Activated T-helper 1 cell treated with Interleukin-2 at 50 U/mL for 16 hours (primary cell): ENCODE measurements at places on chromosomes 4 and X.

DNA sequence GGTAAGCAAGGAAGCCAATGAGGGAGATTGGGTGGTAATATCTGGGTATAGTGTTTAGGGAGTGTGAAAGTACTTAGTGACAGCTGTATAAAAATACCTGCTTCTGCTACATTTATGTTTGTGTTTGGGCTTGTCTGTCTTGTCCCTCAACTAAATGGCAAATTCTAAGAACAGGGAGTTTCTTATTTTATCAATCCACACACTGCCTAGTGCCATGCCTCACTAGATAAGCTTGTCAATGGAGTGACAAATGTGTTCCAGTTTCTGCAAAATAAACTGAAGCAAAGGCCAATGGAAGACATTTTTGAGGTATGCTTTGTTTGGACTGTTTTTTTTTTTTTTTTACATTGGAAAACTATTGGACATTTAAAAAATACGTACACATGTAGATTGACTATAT lies 418.0 kb downstream of the SH2D1A start:
- no peak for DNase-seq

GRCh38 chr4:15695240-15695699 lies 7.6 kb upstream of the BST1 start:
- DNase-seq = no peak

DNA sequence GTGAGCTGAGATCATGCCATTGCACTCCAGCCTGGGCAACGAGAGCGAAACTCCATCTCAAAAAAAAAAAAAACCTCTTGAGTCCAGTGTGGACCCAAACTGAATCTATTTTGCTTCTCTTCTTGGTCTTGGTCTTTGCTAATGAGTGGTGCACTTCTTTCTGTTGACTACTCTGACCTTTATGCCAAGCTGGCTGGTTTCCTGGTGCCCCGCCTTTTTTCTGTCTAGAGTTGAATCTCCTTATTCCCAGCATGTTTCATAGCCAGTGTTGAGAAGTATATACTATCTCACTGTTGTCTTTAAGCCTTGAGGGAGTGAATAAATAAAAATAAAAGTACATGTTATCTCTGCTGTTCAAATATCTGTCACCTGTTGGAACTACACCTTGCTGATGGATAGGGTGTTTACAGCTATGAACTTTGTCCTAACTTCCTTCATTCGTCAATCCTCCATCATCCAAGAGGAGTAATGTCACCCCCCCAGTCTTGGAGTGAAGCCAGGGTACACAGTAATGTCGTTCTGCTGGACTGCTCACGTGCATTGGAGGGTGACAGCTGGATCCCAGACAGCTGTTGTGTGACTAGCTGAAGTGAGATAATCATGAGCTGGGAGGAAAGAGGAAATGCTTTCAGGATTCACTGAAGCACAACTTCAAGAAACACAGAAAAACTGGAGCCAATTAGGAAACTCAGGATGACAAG lies 99.3 kb upstream of the PRKG2 start:
- DNase-seq = no peak

- DNase-seq = no peak
Measured at GRCh38 chr4:95093936-95094929, 336.5 kb downstream of the BMPR1B start.

DNA sequence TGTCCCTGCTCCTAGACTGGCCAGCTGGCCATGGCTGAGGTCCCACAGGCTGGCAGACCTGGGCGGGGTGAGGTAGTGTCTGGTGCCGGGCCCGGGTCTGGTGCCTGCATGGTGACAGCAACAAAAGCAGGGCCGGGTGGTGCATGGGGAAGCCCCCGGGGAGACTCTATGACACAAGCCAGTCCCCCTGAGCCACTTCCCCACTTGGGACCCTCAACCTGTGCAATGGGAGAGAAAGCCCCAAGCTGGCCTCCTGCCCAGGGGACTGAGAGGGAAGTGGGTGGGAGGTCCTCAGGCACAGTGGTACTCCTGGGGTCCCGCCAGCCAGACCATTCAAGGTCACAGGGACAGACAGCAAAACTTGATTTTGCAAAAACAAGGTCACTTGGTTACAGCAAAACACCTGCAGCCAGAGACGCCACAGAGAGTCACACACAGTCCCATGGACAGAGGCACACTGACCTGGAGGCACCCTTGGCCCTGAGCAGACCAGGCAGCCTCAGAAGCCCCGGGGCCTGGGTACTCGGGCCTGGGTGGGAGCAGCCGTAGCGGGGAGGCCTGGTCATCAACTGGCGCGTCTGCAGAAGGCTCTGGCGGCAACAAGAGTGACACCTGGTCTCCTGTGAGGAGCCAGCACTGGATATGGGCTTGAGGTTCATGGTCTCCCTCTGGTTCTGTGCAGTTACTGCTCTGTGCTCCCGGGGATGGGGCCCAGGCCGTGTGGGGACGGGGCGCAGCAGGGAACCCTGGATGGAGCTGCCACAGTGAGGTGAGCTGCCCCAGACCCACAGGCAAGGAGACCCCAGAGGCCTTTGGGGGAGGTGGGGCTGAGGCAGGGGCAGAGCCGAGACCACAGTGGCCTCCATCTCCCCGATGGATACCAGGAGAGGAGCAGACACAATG lies 60.6 kb downstream of the HTRA3 start:
- no peak for DNase-seq

DNA sequence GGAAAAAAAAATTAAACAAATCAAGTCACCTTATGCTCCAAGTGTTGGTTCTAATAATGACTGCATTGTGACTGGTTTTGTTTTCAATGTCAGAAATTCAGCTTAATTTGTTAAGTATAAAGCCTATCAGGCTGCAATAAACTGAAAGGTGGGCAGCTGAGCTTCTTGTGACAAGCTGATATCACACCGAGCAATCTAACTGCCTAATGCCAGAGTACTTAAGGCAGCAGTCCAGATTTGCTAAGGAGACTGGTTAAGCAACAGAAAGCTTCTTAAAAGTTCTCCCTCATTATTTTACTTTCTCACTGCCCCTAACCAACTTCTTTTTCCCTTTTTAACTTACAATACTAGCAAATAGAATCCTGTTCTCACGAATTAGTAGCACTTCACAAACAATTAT lies 201.0 kb downstream of the MAB21L2 start:
- DNase-seq = no peak

DNA sequence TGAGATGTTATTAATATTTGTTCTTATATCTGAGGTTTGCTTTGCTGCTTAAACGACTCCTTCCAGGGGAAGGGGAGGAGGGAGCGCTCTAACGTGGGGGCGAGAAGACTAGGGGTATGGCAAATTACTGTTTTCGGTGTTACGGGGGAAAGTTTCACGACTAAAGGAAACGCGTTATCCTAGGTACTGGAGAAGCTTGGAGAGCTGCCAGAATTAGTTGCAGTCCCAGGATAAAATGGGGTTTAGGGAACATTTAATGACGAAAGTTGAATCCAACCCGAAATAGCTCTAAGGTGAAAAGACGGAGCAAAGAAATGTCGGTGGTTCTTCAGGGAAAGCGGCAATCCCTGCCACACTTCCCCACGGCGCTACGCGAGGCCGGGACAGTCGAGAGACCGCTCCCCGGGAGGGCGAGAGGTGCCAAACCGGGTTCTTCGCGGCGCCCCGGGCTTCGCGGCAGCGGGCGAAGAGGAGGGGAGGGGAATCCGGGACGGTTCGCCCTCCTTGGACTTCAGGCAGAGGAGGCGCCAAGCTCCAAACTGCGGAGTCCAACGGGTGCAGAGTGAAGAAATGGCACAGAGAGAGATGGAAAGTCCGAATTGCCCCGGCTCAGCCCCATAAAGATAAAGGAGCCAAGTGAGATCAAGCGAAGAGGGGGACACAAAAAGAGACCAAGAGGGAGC lies 724 bp downstream of the THOC2 start:
- DNase-seq = no peak

DNA sequence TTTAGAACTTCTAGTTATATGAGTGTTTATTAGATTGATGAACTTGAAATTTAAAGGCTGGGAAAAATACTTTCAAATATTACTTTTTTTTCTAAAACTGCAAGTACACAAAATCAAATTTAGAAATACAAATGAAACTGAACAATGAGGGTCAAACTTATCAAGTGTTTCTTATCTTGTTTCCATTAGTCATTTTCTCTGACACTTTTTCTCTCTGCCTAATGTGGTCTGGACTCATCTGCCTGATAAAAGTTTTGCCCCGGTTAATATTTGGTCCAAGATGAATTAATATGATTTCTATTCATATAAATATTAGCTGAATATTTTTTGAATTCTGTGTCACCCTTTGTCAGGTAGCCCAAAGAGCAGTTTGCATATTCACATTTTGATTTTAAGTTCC lies 8.7 kb upstream of the HPGDS start:
- no peak for DNase-seq

DNA sequence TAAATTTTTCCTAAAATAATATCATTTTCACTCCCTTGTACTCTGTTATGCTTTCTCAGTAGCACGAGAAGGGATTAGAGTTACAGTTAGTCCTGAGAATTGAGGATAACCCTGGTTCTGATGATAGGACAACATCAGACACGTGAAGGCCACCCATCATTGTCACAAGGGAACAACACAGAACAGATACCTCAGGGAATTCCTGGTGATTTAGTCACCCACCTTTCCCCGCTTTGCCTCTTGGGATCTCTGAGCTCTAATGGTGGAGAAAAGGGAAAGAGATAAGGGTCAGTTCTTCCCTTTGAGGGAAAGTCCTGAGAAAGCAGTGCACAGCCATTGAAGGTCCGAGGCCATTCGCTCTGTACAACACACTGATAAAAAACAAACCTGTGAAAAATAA lies 112.3 kb upstream of the GALNT7 start:
- no peak for DNase-seq

- DNase-seq = no peak
Measured at GRCh38 chr4:90990284-90990683, 863.1 kb downstream of the CCSER1 start.

GRCh38 chr4:165326831-165327210 lies 648 bp upstream of the MSMO1 start:
- DNase-seq = no peak

- no peak for DNase-seq
Measured at GRCh38 chr4:140308366-140309123, 64.9 kb upstream of the SCOC start.

- DNase-seq = no peak
Measured at GRCh38 chr4:54090804-54091623, 8.9 kb upstream of the GSX2 start.

GRCh38 chrX:63761639-63762038 lies 23.4 kb downstream of the ARHGEF9 start:
- no peak for DNase-seq

GRCh38 chr4:177051473-177052060 lies 258.1 kb upstream of the NEIL3 start:
- no peak for DNase-seq

GRCh38 chrX:118324588-118324987 lies 21.3 kb upstream of the WDR44 start:
- no peak for DNase-seq

DNA sequence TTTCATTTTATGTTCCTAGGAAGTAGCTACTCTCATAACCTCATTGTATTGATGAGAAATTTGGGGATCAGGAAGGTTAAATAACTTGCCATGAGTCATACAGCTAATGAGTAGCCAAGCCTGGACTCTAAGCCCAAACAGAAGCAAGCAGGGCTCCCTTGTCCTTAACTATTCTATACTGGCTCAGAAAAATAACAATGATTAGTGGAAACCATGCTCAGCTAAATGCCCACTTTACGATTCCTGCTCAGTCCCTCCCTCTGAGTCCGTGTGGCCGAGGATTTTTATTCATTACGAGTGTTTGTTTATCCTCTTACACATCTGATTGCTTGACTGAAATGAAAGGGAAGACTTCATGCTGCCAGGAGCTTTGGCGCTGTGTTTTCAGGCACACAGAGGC lies 100.9 kb downstream of the SLC34A2 start:
- DNase-seq = no peak

DNA sequence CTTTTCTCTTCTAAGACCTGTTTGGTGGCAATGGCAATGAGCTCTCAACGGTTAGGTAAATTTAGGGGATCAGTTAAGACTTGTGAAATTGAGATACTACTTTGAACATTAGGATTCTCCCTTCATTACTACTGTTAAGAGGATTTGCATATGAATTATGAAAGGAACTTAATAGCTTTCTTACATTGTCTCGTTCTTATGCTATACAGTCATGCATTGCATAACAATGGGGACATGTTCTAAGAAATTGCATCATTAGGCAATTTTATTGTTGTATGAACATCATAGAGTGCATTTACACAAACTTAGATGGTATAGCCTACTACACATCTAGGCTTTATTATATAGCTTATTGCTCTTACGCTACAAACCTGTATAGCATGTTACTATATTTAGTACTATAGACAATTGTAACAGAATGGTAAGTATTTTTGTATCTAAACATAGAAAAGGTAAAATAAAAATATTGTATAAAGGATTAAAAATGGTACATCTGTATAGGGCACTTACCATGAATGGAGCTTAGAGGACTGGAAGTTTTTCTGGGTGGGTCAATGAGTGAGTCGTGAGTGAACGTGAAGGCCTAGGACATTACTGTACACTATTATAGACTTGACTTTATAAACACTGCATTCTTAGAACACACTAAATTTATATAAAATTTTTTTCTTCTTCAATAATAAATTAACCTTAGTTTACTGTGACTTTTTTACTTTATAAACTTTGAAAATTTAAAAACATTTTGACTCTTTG lies 62.5 kb downstream of the PAQR3 start:
- no peak for DNase-seq

- no peak for DNase-seq
Measured at GRCh38 chrX:72123471-72124185, 8.1 kb downstream of the RTL5 start.

DNA sequence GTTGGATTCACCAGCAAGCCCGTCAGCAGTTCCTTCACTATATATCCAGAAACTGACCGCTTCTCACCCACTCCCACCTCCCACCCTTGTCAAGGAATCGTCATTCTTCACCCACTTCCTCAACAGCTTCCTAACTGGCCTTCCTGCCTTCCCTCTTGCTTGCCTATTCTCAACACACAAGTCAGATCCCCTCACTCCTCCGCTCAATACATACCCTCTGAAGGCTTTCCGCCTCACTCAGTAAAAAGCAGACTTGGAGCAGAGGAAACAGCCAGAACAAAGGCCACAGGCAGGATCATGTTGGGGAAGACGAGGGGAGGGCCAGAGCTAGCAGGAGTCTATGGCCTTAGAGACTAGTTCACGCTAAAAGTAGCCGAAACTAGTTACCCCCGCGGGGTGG lies 23.7 kb downstream of the RWDD4 start:
- DNase-seq = no peak

DNA sequence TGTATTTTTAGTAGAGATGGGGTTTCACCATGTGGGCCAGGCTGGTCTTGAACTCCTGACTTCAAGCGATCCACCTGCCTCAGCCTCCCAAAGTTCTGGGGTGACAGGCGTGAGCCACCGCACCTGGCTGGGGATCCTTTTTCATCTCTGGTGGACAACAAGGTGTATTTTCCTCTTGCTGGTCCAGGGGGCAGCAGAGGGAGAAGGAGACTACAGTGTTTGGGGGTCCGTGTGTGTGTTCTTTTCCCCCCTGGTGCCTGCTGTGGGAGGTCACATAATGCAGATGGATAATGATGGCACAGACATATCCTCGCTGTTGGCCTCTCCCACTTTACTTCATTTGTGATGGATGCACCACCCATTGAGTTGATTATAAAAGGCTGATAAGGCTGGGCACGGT lies 39.0 kb upstream of the CD99 start:
- DNase-seq = no peak
